Dermis blood vessel endothelial cell (primary cell): ENCODE measurements at places on chromosomes 1 and 21. TPM values are rescaled to one million over a fixed set of nuclear protein-coding genes. Genes with fewer than 3 reads are reported as not detected.
A peak's percentile ranks its signal among the peaks of the same experiment; 100 is the strongest.

DNA sequence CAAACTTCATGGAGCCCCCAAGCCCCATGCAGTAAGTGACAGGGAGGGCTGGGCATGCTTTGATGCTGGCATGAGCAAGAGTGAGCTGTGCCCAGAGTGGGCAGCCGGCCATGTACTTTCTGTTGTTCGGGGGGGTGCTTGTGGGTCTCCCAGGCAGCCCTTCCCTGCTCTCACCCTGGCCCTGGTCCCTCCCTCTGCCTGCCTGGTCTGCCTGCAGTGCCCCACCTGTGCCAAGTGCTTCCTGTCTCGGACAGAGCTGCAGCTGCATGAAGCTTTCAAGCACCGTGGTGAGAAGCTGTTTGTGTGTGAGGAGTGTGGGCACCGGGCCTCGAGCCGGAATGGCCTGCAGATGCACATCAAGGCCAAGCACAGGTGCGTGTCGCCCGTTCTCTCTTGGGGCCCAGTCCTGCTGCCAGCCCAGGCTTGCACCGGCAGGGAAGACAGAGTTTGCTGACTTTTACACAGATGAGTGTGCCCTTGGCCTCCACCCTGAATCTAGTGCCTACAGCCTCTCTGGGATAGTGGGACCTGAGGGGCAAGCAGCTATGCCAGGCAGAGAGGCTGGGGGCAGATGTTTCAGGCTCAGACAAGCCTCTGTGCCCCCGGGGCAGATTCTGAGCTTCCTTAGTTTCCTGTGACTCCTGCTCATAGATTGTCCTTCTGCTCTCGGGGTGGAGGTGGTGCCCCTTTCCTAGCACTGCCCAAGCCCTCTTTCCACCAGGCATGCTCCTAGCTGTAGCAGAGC lies 7.6 kb downstream of the ZBTB48 start:
- no peak for DNase-seq

GRCh38 chr1:85850238-85850637 lies 142.0 kb upstream of the ZNHIT6 start:
- peak; percentile 5 for DNase-seq

- no peak for DNase-seq
These were observed 104.4 kb upstream of the GNG12 start for GRCh38 chr1:67937651-67938050.

DNA sequence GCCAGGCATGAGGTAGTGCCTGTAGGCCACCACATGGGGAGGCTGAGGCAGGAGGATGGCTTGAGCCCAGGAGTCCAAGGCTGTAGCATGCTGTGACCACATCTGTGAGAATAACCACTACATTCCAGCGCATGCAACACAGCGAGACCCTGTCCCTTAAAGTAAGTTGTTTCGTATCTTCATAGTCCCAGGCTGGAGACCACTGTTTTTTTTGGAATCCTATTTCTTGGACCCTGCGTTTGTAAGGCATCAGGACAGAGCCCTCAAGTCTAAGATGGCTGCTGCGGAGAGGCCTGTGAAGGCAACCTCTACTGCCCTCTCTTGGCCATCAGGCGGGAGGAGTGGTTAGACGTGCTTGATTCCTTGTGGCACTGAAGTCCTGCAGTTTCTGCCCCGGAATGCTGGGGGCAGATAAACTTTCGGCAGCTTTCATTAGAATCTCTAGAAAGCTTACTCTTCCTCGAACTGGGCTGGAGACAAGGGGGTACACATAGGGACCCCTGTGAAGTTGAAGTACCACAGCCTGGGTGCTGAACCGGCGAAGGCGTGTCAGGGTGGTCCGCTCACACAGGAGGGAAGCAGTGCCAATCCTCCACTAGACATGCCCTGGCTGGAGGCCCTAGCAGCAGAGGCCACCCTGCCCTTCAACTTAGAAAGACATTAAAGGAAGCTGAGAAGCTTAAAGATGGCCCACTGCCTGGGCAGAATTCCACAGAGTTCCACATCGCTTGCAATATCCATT lies 36.6 kb downstream of the RABIF start:
- DNase-seq, result peak; percentile 85

- DNase-seq, result no peak
These were observed 16.4 kb upstream of the SLC44A3 start for GRCh38 chr1:94803517-94804441.

GRCh38 chr21:41886328-41886727 lies 7.2 kb upstream of the PRDM15 start:
- no peak for DNase-seq

- DNase-seq, result peak; percentile 22
These were observed 11.8 kb upstream of the STMN1 start for GRCh38 chr1:25917996-25918395.

GRCh38 chr1:30198795-30199403 lies 524.5 kb downstream of the MATN1 start:
- no peak for DNase-seq

GRCh38 chr1:205917466-205918238 lies 25.6 kb downstream of the SLC26A9 start:
- peak; percentile 53 for DNase-seq

GRCh38 chr1:225825078-225825477 lies 15.2 kb downstream of the EPHX1 start:
- DNase-seq, result no peak

GRCh38 chr1:2512862-2513421 lies 13.5 kb downstream of the PANK4 start:
- DNase-seq, result no peak

DNA sequence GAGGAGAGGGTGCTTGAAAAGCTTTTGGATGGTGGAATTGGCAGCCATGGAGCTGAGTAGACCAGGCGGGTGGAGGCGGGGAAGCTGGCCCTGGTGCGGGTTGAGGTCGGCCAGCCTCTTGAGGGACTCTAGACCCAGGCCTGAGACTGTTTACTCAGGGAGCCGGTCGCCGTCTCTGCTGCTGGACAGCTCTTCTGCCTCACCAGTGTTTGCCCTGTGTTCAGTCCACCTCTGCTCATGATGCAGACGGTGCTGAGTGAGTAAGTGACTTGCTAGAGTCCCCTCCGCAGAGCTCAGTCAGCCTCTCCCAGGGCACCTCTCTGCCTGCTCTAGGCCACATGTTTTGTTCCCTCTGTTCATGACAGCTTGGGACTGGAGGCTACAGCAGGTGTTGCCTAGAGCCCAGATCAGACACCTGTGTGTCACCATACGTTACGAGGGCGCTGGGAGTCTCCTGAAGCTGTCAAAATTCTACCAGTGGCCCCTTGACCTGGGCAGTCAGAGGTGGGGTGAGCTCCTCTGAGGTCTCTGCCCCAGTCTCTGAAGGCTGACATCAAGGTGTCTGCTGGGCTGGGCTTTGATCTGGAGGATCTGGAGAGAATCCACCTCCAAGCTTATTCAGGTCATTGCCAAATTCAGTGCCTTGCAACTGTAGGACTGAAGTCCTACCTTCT lies 73.5 kb upstream of the WNT4 start:
- no peak for DNase-seq

Gene ADGRL4
- total RNA-seq, result 157 and 322 TPM in 2 replicates
